ENCODE measurements at places on chromosomes 11 and 22.

- no peak for DNase-seq
Observed at GRCh38 chr22:45082795-45083194, 73.0 kb upstream of the PHF21B start.

- DNase-seq = no peak
Observed at GRCh38 chr11:93494357-93494756, 48.8 kb downstream of the SMCO4 start.

DNA sequence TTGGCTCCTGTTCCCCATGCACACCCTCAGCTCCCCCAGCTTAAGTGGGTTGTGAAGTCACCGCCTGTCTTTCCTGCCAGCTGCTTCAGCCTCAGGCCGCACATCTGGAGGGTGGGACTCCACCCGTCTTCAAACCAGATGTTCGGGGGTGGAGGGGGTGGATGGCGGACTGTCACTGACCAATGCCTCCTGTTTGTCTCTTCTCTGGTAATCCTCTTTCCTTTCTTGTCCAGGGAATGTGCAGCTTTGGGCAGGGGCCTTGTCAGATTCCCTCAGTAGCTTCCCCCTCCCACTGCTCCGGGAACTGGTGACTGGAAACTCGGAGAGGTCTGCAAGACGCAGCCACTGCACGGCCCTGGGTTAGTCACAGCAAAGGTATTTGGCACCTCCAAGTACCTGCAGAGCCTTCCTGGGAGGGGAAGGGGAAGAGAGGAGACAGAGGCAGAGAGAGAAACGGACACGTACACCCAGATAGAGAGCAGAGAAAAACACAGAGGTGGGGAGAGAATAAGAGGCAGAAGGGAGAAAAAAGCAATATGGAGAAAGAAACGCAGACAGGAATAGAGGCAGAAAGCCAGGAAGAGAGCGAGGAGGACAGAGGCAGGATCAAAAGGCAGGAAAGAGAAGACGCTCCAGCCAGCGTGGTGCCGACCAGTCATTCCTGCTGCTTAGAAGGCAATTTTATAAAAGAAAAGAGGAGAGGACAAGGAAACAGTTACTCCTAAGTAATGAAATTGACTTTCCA is 56.1 kb upstream of the TIMP3 start:
- no peak for DNase-seq

- no peak for DNase-seq
Observed at GRCh38 chr11:70244698-70245097, 25.8 kb upstream of the PPFIA1 start.

- DNase-seq = no peak
Observed at GRCh38 chr11:34915136-34916014, 804 bp downstream of the APIP start.

DNA sequence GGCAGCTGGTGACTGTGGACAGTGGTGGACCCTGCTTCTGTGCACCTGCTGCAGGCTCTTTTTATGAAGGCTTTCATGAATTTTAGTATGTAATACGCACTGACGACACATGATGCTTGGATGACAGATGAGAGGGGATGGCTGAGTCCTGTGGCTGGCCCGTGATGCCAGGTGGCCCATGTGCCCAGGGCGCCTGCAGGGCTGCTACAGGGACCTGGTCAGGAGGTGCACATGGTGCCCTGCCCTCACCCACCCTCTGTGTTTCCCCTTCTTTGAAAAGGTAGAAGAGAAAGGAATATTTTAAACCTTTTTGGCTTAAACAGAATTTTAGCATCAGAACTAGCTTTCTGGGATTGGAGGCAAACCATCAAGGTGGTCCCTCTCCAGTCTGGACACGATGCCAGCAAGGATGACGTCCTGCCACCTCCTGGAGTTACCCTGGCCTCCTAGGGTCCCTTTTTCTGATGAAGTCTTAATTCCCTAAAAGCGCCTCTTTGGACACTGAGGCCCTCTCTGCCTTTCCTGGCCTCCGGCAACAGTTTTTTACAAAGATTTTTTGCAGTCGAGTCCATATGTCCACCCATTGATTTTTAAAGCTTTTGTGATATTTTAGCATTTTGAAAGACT is 5.4 kb upstream of the RANBP1 start:
- DNase-seq = no peak

DNA sequence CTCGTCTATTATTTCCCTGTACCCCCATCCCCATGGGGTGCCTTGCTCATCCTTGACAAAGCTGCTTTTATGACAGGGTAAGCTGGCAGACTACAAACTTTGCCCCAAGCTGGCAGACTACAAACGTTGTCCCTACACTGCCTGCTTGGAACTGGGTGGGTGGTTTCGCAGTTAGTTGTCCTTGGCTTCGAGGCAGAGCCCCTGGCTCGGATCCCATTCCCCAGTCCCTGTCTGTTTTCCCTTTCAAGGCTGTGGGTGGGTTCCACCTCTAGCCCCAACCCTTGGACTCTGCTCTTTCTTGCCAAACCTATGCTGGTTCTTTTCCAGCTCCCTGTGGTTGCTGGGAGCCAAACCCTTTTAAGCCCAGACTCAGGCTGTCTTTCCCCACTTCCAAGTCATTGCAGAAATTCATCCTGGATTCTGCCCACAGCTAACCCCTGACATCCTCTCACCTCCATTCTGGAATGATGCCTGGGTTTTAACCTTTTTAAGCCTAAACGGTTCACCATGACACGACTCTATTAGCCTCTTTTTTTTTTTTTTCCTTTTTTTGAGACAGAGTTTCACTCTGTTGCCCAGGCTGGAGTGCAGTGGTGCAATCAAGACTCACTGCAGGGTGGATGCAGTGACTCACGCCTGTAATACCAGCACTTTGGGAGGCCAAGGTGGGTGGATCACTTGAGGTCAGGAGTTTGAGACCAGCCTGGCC is 9.2 kb upstream of the RBM14 start:
- no peak for DNase-seq

DNA sequence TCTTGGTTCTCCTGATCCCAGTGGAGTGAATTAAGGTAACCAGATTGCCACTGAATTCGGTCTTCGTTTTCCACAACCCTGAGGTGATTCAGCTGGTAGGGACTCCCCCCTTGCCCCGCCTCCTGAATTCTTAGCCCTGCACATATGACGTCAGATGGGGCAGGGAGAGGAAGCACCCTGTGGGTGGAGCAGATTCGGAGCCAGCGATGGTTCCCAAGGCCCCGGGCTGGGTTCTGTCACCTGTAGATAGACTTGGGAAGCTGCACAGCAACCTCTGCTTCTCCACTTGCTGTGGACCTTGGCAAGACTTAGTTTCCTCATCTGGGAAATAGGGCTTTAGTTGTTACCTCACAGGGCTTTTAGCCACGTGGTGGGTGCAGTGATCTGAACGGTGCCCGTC is 67.8 kb downstream of the CTTN start:
- DNase-seq = no peak

DNA sequence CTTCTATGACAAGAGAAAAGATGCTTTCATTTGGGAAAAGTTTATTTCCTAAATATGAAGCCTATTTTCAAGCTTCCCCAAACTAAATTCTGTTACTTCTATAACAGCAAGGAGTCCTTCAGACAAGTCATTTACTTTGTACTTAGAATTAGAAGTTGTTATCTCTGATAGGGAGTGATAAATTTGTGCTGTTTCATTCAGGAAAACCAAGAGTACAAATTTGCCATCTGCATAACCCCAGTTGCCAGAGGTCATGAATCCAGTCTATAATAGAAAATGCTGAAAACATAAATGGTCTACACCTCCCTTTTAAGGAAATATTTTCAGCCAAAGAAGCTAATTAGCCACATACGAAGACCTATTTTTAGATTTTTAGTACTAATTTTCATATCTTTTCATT is 61.3 kb downstream of the SBF2 start:
- no peak for DNase-seq

DNA sequence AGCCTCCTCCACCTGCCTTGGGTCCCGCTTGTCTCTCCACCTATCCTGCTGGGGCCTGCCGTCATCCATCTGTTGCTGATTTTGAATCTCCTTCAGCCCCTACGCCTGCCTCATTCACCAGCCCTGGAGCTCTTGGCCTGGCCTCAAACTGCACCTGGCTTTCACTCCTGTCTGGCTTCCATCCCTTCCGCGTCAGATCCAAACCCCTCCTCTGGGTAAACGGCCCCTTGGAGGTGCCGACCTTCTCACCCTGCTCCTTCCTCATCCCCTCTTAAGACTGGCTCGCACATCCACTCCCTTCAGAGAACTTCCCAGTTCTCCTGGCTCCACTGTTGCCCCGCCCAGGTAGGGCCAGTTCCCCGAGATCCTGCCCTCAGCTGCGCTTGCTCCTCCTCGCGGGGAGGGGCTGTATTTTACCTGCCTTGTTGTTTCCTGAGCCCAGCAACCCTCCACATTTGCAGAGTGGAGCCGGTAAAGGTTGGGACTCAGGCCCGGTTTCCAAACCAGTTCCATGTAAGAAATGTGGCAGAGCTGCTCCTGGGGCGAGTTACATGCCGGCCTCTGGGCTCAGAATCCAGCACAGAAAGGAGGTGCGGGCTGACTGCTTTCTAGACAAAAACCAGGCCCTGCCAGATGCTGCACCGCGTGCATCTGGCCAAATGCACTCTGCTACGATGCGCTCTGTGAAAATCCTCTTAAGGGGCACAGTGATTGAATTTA is 13.9 kb upstream of the SHANK2 start:
- no peak for DNase-seq

GRCh38 chr11:5818245-5818886 is 9.6 kb downstream of the OR52N2 start:
- no peak for DNase-seq

DNA sequence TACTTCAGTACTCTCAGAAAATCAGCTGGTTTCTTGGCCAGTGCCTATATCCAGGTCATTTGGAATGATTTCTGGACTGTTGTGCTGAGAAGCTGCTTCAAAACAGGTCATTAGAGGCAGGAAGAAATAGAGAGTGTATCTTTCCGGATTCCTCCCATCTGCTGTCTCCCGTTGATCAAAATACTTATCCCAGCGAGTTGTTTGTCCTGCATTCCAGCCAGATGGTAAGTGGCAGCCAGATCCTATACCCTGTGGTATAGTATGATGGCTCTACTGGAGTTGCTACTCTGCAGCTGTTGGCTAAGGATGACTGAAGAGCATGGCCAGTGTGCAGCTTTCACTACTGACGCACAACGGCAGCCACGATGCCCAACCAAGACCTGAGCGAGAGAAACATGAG is 560.9 kb upstream of the ANO5 start:
- DNase-seq = no peak

GRCh38 chr22:22235558-22235957 is 9.0 kb upstream of the VPREB1 start:
- DNase-seq = no peak

DNA sequence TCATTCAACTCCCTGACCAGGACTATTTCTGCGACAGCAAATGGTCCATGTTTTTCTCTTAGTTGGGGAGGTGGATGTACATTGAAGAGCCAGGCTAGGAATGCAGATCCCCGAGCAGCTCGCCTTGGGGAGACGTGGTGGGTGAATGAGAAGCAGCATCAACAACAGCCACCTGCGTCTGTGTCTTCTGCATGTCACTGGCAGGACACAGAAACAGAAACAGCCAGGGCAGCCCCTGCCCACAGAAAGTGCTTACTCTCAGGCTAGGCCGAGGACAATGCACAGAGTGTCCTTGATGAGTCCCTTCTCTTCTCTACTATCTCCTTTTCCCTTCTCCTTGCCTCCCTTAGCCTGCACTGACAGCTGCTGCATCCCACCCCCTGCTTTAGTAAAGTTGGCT is 541.9 kb upstream of the CADM1 start:
- DNase-seq = no peak

GRCh38 chr11:84865791-84866535 is 761.2 kb downstream of the DLG2 start:
- DNase-seq = no peak

DNA sequence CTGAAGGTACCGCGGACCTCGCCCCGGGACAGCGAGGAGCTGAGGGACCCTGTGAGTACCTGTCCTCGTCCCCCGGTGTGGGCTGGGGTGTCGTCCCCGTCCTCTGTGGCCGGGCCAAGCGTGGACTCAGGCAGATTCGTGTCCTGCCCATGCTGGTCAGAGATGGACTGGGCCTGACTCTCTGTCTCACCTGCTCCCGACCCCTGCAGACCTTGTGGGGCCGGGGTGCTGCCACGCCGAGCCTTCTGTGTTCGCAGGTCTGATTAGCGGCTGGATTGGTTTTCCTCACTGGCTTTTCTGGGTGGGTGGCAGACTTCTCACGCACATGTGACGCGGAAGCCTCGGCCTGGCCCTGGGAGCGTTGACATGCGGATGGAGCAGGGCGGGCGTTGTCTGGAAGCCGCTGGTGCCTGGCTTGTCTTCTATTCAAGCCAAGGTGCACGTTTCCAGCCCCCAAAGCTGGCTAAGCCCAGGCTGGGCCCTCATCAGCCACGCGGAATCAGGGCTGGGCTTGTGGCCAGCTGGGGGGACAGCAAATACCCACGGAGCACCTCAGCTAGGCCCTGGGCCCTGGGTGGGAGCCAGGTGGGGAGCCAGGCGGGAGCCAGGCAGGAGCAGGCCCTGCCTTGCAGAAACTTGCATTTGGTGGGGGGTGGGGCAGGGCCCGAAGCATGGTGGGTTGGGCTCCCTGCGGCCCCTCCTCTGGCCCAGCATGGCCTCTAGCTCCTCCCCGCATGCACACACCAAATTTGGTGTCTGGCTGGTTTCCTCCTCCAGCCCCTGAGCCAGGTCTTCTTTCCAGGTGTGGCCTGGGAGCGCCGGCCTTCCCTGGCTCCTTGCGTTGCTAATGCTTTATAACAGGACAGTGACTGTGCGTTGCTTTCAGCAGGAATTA is 7.0 kb downstream of the GRAMD4 start:
- no peak for DNase-seq

- DNase-seq = no peak
Observed at GRCh38 chr11:115715251-115715770, 211.1 kb upstream of the CADM1 start.

DNA sequence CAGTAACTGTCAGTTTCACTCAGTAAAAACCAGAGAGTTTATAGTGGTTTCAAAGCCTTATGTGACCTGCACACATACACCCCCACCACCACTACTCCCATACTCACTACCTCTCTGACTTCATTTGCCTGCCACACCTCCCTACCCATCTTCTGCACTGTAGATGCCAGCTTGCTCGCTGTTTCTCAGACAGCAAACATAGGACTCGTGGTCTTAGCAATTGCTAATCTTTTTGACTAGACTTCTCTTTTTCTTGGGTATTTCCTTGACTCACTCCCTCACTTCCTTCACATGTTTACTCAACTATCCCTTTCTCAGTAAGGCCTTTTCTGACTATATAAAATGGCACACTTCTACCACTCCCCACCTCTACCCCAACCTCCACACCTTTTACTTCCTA is 27.8 kb downstream of the CEP295 start:
- no peak for DNase-seq

- DNase-seq = no peak
Observed at GRCh38 chr11:117016747-117017146, 81.5 kb downstream of the SIK3 start.

DNA sequence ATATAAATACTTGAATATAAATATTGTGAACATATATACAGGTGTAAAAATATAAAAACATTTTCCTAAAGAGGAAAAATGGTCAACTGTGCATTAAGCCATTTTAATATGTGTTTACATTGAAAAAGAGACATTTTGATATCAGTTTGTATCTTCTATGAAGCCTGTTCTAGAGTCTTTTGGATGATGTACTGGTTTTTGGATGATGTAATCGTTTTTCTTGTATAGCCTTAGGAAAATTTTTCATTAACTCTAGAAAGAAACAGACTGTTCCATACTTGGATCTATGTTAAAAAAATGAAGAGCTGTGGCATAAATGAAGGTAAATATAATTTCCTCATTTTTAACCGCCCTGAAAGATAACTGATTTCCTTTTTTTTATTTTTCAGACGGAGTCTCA is 39.6 kb upstream of the RDX start:
- DNase-seq = no peak
